8988T (cell line): ENCODE measurements at places on chromosomes 13 and 19.

DNA sequence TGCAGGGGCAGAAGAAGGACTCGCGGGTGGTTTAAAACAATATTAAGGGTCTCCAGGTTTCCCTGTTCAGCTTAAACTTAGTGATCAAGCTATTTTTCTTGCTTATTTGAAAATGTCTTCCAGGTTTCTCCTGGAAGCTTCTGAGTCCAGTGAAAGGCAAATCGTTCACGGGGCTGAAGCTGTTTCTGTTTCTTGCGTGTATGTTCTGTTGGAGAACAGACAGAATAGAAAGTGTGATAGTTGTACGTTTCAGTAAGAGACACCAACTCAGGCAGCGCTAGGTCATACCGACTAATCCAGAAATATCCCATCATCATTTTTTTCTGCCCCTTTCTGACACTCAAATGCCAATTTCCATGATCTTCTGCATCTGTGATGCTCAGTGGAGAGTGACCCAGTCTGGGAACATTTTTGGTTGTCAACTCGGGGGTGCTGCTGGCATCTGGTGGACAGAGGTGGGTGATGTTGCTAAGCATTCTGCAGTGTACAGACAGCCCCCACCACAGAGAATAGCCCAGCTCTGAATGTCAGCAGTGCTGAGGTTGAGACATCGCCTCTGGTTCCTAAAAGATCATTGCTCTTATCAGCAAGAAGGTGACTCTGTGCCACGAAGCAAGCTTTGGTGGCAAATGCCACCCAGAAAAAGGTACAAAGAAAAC lies 4.3 kb downstream of the KLF2 start:
- DNase-seq, result no peak

- DNase-seq, result no peak
These were observed 800 bp downstream of the ELL start for GRCh38 chr19:18520848-18521691.

- DNase-seq, result no peak
These were observed 70.9 kb downstream of the TNFSF11 start for GRCh38 chr13:42644841-42645240.

DNA sequence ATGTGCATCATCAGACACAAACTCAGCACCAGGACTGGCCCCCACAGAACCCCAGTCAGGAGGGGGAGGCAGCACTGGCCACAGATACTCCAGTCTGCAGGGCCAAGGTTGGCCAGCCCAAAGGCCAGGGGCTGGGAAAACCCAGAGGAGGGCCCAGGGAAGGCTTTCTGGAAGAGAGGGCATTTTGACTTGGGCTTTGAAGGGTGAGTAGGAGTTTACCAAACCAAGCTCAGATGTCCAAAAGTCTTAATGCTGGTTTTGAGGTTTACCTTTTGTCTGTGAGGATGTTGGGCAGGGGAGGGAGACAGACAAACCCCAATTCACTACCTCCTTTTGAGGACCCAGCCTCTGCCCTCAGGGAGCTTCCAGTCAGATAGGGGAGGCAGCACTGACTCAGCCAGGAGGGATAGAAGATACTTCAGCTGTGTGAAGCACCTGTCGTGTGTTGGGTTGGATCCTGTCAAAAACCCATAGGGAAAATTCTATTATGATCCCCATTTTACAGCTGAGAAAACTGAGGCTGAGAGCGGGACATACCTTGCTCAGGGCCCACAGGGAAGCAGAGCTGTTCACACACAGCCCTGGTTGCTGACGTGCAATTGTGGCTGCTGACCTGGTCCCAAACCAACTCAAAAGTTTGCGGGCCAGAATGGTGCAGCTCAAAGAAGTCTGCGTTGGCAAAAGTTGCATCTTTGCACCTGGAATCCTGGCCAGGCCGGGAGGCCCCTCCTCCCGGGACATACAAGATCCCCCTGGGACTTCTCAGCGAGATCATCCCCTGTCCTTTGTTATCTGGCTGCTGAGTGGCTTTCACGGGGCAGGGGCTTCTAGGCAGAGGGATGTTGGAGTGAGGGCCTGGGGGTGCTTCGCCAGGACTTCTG lies 13.1 kb downstream of the CILP2 start:
- no peak for DNase-seq

DNA sequence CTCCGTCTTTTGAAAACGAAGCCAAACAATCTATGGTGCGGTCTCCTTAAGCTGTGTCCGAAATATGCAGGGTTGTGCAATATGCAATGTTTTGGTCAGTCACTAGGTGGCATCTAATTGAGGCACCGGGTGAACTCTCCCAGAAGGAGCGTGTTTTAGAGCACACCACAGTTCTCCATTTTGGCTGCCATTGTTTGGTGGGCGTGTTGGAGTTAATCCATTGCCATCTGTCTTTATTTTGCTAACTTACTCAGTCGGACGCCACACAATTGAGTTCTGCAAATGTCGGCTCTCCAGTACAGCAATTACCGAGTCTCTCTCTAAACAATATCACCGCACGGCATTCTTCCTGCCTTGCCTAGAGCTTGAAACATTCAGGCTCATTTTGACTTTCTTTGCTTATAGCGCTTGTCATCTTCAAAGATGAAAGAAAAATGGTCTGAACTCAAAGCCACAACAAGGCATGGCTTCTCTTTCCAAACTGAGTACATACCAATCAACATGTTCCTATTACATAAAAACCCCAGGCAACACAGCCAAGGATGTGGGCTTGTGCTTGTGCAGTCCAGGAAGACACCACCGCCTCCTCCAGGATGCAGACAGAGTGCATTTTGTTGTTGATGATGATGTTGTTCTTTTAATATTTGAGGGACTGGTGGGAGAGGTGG lies 182.0 kb upstream of the SERP2 start:
- DNase-seq, result peak; percentile 19

- DNase-seq, result no peak
These were observed 35.8 kb upstream of the CEACAM21 start for GRCh38 chr19:41540041-41540695.

- DNase-seq, result no peak
These were observed 105.6 kb downstream of the SPRY2 start for GRCh38 chr13:80235166-80235966.

DNA sequence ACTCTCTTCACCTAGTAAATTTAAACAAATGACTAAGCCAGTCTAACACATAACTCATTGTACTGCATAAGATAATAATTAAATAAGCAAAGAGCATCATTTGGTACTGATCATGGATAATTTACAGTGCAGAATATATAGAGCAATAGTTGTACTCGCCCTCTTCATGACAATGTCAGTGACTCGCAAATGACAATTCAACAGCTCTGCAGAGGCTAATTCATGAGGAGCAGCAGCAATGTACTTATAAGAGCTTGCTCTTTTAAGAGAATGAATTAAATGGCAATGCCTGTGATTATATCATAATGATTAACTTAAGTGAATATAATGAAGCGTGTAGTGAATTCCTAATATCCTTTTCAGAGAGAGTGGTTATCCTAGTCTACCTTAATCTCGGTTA lies 284.5 kb upstream of the PCDH20 start:
- no peak for DNase-seq

- no peak for DNase-seq
These were observed 53.5 kb upstream of the TSC22D1 start for GRCh38 chr13:44629465-44630183.

DNA sequence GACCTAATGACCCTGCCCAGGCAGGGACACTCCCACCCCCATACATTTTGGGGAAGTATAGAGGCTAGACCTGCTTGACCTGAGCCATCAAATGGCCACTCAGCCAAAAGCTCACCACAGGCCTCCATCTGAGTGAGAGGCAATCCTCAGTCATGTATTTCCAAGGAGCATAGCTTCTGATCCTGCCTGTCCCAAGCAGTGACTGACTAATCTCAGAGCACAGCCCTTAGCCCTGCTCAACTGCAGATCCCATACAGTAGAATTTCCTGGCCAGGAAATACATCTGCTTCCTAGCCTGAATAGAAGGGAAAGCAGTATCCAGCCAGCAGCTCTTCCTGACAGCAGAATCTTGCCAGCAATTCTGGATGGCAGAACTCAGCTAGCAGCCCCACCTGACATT lies 880.6 kb upstream of the GPC6 start:
- no peak for DNase-seq

DNA sequence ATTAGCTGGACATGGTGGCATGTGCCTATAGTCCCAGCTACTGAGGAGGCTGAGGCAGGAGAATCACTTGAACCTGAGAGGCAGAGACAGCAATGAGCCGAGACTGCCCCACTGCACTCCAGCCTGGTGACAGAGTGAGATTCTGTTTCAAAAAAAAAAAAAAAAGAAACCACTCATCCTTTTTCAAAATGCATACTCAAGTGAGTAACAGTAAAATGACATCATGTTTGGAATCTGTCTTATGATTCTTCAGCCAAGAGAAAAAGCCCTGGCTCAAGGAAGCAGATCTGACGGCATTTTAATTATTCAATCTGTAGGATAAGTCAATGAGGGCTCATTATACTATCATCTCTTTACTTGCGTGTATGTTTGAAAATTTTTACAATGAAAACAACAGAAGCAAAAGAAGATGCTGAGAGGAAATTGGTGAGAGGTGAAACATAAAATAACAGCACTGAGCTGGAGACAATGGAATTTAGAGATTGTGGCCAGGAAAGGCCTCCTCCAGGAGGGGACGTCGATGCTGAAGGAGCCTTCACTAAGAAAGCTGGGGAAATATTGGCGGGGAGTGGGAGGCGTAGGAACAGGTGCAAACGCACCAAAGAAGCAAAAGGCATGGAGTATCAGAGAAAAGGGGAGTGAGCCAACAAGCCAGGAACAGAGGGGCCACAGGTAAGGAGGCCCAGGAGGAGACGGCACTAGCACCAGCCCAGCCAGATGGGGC lies 12.9 kb upstream of the CCNE1 start:
- DNase-seq, result no peak

GRCh38 chr13:112735791-112736190 lies 46.0 kb downstream of the ATP11A start:
- DNase-seq, result no peak

- DNase-seq, result no peak
These were observed 1.8 kb upstream of the PLIN5 start for GRCh38 chr19:4536798-4537197.

DNA sequence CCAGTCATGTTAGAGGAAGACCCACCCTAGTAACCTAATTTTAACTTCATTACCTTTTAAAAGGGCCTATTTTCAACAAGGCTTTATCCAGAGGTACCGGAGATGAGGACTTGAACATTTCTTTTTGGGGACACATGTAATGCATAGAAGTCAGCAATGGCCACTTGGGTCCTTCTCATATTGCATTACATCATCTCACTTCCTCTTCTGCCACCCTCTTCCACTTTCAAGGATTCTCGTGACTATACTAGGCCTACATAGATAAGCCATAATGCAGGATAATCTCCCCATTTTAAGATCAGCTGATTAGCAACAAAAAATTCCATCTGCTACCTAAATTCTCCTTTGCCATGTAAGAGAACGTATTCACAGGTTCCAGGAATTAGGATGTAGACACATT lies 557.2 kb downstream of the KCTD12 start:
- no peak for DNase-seq

GRCh38 chr13:49400755-49401659 lies 42.9 kb downstream of the CAB39L start:
- no peak for DNase-seq

DNA sequence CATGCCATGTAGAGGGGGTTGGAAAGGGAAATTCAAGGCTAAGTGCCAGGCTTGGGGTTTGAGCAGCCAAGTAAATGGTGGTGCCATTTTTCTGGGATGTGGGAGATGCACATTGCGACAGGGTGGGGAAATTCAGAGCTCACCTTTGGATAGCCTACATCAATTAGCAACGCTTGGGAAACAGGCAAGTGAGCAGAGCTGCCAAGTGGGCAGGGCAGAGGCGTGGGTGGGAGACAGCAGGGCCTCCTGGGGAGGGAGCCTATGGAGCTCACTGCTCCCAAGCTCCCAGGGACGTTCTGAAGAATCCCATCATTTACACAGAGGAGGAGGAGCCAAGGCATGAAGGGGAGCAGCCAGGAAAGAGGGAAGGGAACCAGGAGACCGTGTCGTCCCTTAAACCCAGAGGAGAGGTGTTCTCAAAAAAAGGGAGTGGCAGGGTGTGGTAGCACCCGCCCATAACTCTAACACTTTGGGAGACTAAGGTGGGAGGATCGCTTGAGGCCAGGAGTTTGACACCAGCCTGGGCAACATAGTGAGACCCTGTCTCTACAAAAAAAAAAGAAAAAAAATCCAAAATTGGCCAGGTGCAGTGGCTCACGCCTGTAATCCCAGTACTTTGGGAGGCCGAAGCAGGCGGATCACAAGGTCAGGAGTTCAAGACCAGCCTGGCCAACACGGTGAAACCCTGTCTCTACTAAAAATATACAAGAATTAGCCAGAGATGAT lies 11.5 kb upstream of the CCNE1 start:
- no peak for DNase-seq

DNA sequence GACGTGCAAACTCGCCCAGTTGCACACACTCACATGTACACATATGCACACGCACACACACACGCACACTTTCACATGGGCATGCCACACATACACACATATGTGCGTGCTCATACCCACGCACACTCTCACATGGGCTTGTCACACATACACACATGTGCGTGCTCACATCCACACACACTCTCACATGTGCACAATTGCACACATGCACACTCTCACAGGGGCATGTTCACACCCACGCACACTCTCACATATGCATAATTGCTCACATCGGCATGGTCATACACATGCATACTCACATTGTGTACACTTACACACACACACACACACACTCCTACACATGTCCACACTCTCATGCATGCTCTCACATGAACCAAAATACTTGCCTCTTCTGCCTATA lies 32.8 kb upstream of the PEPD start:
- DNase-seq, result no peak

DNA sequence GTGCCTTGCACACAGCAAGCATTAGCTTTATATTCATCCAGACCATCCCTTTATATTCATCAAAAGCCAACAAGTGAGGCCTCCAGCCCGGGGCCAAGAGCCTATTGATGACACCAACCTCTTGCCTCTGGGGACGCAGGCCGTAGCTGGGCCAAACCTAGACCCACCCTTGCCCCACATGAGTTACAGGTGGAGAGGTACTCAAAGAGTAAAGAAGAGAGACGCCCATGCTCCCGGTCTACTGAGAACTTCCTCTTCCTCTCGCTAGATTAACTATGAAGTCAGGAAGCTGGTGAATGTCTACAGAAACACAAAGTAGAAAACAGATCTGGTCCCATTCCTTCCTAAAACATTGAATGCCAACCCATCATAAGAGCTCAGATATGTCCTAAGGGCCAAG lies 3.8 kb upstream of the MLNR start:
- DNase-seq, result no peak

GRCh38 chr19:53871454-53871853 lies 3.8 kb downstream of the MYADM start:
- DNase-seq, result no peak

- DNase-seq, result no peak
These were observed 10.5 kb upstream of the SMG9 start for GRCh38 chr19:43765109-43765876.

- DNase-seq, result no peak
These were observed 6.9 kb downstream of the ZNF490 start for GRCh38 chr19:12603714-12604113.

- peak; percentile 53 for DNase-seq
These were observed 4.0 kb upstream of the DPF1 start for GRCh38 chr19:38228005-38228377.
